Stimulated activated CD4-positive, alpha-beta T cell treated with anti-CD3 and anti-CD28 coated beads, Interleukin-15, amount 100 ng/mL, for 1 hour (primary cell): ENCODE measurements at places on chromosomes 7 and 10.

DNA sequence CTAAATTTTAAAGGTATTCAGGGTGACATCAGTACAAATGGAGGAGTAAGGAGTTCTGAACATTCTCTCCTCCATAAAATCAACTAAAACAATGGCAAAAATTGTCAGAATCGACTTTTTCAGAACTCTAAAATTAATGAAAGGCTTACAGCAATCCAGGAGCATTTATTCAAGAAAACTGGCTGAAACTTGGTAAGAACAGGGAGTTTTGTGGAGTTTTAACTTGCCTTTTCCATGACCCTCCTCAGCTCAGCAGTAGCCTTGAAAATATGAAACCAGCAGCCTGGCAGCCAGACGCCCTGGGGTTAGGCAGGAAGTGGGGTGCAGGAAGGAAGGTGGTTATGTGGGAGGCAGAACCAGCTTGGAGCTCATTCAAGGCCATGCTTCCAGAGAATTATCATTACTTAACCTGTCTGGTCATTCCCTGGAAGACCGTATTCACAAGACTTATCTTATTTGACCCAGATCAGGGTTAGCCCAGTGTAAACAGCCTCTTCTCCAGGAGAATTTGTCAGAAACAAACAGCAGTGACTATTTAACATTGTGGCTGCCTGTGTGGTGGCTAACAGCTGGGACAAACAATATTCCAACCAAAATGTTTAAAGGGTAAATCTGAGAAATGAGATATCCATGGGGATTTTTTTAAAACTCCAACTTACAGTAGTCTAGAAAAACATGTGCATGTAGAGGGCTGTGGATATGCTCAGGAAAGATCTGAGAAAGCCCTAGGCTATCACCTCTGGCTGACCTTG, 75.7 kb upstream of the MACROH2A2 start:
- DNase-seq, result no peak

DNA sequence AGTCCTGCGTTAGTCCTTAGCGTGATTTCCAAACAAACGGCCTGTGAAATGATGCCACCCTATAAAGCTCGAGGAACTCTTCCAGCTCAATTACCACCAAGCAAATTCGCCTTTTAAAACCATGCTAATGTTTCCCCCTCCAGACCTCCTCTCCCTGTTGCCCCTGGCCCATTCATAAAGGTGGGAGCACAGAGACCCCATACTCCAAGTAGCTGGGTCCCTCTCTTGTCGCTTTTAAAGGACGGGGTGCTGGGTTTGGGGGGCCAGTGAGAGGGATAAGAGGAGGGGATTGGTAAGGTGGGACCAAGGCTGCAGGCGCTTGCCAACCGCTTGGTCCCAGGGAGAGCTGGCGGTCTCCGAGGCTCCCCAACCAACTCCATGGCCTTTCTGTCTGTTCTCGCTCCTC, 1.2 kb downstream of the HMX2 start:
- DNase-seq, result no peak

- no peak for DNase-seq
Measured at GRCh38 chr10:6162589-6163356, 40.0 kb upstream of the PFKFB3 start.

DNA sequence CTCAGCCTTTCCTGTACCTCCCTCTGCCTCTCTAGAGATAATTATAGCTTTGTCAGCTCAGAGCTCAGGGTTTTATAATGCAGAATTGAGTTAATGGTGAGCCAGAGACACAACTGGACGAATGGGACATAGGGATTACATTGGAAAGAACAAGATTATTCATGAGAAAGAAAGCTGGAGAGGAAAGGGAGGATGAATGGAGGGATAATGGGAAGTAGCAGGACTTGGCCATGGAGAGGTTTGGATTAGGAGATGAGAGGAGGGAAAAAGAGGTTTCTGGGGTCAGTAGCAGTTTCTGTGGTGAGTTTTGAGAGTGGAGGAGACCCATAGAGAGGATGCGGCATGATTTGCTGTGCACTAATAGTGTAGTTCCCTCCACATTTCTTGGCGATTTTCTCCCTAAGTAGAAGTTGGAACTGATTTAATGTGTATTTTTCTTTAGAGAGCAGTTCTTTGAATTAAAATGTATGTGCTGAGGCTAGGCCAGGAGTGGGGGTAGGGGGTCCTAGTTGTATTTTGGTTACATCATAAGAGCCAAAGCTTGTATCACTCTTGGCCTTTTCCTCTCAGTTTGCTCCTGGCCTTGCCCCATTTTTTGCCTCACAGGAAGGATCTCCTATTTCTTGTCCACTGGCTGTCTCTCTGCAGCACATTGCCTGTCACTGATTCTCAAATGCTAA, 107.4 kb downstream of the MKX start:
- no peak for DNase-seq

DNA sequence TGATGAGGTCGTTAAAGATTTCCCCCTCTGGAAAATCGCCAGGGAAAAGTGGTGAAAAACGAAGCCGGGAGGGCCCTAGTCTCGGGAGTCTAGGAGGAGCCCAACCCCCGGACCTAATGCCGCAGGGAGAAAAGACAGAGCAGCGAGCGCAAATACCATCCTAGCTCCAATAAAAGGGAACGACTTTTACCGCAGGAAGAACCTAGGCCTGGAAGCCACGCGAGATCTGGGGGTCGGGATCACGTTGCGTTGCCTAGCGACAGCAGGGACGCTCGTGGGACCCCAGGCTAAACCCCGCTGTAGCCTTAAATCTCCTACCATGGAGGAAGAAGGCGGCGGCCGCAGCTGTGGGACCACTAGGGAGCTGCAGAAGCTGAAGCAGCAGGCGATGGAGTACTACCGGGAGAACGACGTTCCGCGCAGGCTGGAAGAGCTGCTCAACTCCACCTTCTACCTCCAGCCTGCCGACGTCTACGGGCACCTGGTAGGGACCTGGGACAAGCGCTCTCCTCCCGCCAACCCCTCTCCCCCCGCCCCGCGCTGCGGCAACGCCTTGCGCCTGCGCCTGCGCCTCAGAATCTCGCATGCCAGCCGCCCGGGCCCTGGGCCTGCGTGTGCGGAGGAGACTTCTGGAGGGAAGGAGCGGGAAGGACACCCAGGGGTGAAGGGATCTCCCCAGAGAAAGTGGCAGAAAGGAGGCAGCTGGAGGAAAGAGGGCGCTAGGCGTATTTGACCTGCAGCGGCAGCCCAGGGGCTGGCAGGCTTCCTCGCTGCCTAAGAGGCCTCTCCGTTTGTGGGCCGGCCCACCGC, at the start of gene ENO4:
Gene ENO4, plus strand, starts transcription at position 252 of the 810 bp plus-strand sequence. Its CDS starts 68 bp downstream, at position 320.
- no peak for DNase-seq

GRCh38 chr7:106205621-106206222, 79.1 kb downstream of the NAMPT start:
- DNase-seq, result no peak

GRCh38 chr10:88037623-88038022, 174.2 kb downstream of the PTEN start:
- no peak for DNase-seq

DNA sequence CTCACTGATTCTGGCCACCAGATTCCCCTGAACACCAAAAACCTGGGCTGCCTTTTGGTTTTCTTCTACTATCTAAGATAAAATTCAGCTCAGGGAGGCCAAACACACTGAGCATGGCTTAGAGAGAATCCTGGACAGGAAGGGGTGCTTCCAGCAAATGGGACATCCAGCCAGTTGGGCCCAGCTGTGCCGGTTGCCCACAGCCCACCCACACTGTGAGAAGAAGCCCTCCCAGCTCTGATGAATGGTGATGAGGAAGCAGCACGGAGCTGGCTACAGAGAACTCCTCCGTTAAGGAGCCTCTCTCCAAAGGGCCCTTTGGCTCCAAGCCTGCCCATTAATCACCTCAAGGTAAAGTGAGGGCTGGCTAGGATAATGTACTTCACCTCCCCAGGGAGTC, 15.9 kb downstream of the LRRC18 start:
- no peak for DNase-seq
